ENCODE measurements at places on chromosomes 5 and 9.
A peak's percentile ranks its signal among the peaks of the same experiment; 100 is the strongest.

DNA sequence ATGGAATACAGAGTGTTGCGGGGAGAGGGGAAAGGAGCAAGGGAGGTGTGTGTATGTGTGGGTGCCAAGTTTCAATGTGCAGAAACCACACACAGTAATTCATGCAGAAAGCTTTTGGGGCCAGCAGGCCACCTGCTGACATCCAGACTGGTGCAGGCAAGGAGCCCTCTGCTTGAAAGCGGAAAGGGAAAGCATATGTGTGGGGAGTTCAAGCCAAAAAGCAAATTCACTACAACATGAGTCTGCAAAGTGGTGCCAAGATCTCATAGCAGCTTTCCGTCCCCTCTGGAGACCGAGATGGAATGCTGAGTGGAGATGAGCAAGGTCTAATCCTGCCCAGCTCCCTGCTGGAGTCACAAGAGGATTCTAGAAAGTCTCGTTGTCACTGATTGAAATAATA is 159.7 kb upstream of the VLDLR start:
- no peak for DNase-seq

- DNase-seq, result no peak
These were observed 14.5 kb upstream of the AUH start for GRCh38 chr9:91376239-91376638.

DNA sequence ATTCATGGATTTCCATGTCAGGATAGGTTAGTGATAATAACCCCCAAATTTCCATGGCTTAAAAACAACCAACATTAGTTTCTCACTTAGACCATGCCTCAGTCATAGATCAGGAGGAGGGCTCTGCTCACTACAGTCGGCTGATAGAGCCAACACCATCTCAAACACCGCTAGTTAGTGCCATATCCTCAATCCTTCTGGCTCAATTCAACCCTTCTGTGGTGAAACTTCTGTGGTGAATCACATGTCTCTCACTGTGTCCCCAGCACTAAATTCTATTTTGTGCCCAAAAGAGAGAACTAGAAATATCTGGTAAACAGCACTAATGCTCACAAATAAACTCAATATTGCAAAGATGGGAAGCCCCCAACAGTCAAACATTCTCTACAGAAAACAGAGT is 21.1 kb downstream of the ECPAS start:
- DNase-seq, result no peak

DNA sequence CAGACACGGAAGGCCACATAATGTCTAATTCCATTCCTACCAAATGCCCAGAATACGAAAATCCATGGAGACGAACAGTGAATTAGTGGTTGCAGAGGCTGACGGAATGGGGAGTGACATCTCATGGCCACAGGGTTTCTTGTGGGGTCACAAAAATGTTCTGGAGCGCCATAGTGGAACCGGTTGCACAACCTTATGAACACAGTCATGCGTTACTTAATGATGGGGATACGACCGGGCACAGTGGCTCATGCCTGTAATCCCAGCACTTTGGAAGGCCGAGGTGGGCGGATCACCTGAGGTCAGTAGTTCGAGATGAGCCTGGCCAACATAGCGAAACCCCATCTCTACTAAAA is 26.0 kb upstream of the TTLL11 start:
- no peak for DNase-seq

GRCh38 chr5:150320044-150320613 is 17.4 kb upstream of the ARSI start:
- peak; percentile 98 for DNase-seq

- DNase-seq, result no peak
These were observed 117.4 kb downstream of the WNK2 start for GRCh38 chr9:93301291-93301811.

- no peak for DNase-seq
These were observed 36.4 kb downstream of the RNF180 start for GRCh38 chr5:64201996-64202395.

- DNase-seq, result no peak
These were observed 209.7 kb downstream of the GADD45G start for GRCh38 chr9:89814340-89815040.
